HTR-8/SVneo (cell line): ENCODE measurements at places on chromosomes 11 and 22.

GRCh38 chr11:14315130-14315529 lies 43.9 kb downstream of the RRAS2 start:
- no peak for DNase-seq

DNA sequence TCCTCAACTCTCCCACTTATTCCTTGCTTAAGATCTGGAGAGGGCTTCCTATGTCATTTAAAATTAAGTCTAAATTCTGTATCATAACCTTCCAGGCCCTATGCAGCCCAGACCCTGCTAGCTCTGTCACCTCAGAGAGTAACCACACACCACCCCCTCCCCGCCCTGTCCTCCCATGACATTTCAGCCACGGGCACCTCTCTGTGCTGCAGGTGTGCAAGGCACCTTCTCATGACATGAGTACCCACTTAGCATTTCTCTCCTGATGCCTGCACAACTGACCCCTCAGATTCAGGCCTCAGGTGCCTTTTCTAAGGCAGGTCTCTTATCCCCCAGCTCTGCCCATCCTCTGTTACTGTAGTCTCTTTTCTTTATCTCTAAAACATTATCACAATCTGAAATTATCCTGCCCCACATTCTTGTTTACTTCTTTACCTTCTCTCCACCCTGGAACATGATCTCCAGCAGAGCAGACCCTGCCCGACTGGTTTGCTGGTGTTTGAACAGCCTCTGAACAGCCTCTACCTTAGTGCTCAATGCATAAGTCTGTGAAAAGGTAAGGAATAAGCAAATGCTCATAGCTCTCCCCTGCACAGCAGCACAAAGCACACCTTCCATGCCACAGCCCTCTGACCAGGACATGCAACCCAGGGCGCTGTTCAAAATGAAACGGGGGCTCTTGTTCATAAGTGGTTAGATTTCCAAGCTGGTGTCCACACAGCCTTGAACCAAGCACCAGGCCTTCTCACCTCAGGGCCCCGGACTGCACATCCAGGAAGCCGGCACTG lies 196.1 kb upstream of the B3GAT1 start:
- no peak for DNase-seq

- no peak for DNase-seq
Observed at GRCh38 chr22:32203181-32204039, 1.5 kb downstream of the RFPL2 start.

DNA sequence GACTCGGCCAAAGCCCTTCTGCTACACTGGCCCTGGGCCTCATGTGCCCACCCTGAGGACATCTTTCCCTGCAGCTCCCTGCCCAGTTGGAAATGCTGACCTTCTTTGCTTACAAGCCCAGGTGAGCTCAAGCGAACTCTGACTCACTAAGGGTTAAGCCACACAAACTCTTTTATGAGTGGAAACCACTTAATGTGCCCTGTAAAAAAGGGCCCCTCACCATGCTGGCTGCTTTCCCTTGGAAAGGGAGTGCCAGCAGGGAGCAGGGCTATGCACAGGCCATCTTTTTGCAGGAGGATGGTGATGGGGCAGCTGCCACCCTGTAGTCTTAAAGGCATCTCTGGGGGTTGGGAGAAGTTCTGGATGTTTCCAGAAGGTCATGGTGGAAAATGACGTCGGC lies 18.7 kb downstream of the EHF start:
- DNase-seq, result no peak

- no peak for DNase-seq
Observed at GRCh38 chr11:92692826-92693546, 276.5 kb upstream of the MTNR1B start.

DNA sequence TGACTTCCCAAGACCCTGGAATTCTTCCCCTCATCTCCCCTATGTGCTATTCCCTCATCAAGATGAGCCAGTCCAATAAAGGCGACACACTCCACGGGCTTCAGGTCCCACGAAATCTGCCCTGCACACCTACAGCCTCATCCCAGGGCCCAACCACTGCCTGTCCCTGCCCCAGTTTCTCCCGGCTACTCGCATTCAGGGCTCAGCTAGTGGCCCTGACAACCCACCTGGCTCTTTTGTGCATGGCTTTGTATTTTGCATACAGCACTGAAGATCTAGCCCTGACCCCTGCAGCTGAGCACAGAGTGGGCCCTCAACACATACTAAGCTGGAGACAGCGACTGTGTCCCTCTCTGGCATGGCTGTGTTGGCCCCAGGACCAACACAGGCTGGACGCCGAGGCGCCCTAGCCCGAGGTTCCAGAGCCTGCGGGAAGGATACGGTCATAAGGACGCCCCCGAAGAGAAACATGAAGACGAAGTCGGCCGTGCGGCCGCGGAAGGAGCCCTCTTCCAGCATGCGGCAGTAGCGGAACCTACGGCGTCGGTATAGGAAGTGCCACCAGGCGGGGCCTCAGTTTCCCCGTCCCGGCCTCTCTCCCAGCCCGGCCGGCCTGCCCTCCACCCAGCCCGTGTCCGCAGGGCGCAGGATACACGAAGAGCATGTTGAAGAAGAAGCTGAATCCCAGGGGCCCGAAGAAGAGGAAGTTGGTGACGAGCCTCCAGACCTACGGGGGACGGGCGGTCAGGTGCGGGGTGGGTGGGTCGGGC lies 710 bp downstream of the DERL3 start:
- DNase-seq, result no peak

DNA sequence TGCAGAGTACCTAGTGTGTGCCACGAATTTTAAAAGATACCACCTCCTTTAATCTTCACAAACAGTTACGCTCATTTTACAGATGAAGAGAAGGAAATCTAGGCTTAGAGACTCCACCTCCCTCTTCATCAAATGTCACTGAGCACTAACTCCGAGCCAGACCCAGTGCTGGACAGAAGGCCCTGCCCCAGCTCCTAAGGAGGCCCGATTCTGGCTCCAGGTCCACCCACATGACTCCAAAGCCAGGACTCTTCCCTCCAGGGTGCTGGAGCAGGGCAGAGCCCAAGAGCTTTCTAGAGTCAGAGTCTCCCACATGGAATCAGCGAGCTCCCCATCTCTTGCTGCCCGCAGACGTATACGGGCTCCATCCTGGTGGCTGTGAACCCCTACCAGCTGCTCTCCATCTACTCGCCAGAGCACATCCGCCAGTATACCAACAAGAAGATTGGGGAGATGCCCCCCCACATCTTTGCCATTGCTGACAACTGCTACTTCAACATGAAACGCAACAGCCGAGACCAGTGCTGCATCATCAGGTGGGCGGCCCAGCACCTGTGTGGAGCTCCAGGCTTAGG lies 27.6 kb downstream of the MYO7A start:
- no peak for DNase-seq

DNA sequence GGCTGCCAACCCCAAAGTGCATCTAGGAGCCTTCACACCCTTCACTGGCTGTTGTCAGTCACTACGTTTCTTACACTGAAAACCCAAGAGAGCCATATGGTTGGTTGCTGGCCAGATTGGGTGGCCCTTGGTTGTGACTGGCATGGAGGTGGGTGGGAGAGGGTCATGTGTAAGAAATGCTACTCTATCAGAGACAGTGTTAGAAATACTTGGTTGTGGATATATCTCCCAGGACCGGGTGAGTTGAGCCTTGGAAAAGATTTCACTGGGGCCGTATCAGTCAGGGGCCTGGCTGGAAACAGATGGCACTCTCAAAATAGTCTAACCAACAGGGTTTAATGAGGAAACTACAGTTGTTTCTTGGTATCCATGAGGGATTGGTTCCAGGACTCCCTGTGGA lies 15.2 kb downstream of the ENDOD1 start:
- no peak for DNase-seq

DNA sequence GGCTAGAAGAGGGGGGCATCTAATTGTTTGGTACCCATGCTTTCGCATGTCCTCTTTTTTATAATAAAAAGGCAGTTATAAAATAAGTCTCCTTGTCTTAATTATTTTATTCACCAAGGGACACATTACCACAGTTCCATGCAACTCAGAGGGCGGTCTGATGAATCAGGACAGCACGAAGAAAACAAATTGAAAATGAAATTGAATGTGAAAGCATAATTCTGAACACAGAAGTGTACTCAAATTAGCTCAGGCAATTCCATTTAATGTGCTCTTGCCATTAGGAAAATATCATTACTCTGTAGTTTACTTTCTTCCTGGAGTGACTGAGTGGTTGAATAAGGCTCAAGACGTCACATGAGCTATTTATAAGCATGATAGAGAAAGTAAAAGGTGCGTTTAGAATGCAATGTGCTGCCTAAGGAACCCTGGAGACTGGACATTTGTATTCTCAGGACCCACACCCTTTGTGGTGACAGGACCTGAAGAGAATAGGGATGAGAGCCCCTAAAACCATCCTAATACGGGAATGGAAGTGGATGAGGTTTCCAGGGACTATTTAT lies 59.6 kb downstream of the MTNR1B start:
- no peak for DNase-seq

DNA sequence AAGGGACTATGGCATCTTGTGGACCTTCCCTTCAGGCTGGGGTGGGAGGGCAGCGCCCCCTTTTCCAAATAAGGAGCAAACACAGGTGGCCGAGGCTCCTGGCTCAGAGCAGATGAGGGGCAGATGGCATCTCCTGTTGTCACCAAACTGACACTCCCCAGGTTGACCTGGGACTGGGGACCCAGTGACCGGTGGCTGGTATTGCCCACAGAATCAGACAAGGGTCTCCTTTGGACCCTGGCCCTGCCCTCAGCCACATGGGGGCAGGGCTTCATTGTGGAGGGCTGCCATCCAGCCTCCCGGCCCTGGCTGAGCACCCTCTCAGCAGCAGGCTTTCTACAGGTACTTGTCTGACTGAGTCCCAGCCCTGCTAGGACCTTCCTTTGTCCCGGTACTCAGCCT lies 842 bp upstream of the SIGIRR start:
- no peak for DNase-seq
